CD4-positive, alpha-beta T cell treated with Interleukin-12 subunit alpha and Interleukin-12 subunit beta, for 1 hour (primary cell): ENCODE measurements at places on chromosomes 5 and 9.

- no peak for DNase-seq
These were observed 5.9 kb upstream of the SLC22A5 start for GRCh38 chr5:132363431-132364112.

- DNase-seq: no peak
These were observed 10.3 kb downstream of the NINJ1 start for GRCh38 chr9:93123561-93124283.

DNA sequence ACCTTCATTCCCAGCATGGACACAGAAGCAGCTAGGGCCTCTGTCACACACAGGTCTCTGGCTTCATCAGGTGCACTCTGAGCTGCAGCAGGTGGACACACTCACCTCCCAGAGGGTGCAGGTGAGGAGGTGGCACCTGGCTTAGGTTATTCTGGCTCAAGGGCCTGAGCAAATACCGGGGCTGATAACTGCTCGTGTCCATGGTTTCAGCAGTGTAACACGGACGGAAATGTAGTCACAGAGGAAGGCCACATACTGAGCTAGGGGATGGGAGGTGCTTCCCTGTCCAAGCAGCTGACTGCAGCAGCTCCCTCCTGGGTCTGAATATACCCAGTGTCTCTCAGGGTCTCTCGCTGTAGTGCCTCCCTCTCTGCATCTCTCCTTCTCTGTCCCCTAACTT lies 5.7 kb downstream of the PHF2 start:
- DNase-seq: no peak

DNA sequence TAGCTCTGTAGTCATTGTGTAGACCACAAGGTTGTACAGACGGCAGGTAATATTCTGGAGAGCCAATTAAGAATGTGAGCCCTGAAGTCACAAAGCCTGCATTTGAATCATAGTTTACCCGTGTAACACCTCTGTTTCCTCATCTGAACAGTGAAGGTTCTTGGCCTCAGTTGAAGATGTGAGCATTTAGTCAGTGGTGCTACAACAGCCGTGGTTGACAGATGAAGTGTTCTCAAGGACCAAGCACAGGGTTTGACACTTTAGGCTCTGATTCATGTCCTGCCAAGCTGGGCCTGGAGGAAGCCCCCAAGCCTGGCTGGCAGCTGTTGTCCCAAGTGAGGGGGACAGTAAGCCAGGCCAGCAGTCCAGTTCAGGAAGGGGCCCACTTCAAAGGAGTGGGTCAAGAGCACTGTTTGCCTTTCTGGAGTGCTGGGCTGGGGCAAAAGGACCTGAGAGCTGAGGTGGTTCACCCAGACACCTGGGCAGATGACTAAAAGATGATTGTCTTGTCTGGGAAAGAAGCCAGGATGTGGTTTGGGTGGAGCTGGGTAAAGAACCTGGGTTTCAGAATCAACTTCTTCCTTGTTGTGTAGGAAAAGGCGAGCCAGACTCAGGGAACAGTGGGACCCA lies 20.7 kb downstream of the FAXDC2 start:
- DNase-seq: peak; percentile 41

DNA sequence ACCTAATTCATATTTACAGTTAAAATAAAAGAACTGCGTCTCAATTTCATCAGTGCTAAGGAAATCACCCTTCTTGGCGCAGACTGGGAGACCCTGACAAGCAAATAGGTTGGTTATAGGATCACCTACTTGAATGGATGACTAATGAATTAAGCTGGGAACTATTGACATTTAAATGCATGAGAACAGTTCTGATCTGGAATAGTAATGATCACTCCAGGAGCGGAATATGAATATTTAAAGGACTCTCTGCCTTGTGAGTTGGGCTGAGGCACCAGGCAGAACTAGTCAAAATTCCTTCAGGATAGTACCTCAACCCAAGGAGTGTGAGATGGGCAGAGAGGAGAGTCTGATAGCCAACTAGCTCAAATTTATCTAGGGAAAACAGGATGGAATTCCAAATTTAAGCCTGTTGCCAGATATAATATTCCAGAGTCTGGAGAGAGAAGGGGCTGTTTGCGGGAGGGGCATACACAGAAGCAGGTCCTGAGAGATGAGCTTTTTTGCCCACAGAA lies 364.4 kb downstream of the CSNK1G3 start:
- DNase-seq: no peak

- DNase-seq: no peak
These were observed 17.8 kb upstream of the GLIS3 start for GRCh38 chr9:4317681-4318080.

DNA sequence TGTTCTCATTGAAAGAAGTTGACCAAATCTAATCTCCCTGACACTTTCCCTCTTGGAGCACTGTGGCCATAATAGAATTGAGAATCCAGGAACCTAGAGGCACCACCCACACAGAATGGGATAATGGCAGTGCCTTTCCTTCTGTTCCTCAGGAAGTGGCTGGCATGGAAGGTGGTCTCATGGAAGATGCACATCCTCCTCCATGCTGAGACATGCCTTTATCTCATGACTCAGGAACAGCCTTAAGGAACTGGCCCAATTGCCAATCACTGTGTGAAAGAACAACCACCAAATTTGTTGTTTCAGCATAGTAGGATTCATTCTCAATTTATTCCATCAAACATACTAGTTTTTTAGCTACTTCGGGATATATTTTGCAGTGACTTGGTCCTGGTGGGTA lies 137.5 kb upstream of the RASGRF2 start:
- no peak for DNase-seq

DNA sequence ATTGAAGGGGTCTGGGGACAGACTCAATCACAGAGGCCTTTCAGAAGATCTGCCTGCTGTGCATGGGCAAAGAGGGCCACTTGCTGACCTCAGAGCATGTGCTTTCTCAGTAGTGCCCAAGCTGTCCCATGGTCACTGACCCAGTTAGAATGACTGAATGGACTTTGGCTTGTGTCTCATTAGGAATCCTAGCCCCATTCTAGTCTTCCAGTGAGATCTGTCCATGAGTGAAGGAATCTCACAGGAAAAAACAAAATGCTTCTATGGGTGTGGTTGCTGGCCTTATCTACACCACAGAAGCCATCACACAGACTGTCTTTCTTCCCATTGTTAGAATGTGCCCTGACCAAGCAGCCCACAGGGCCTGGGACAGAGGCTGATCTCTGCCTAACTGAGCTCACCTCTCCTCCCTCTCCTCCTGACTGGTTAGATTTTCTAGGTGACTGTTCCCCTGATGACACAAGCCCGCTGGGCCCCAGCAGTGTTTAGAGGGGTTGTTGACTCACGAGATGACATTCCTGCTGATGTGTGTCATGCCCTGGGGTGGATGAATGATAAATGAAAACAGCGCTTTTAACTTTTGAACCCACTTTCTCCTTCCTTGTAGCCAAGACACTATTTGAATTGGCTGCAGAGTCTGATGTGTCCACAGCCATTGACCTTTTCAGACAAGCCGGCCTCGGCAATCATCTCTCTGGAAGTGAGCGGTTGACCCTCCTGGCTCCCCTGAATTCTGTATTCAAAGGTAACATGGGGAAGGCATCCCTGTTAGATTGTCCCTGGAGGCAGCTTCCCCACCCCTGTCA lies 24.8 kb downstream of the TGFBI start:
- no peak for DNase-seq

DNA sequence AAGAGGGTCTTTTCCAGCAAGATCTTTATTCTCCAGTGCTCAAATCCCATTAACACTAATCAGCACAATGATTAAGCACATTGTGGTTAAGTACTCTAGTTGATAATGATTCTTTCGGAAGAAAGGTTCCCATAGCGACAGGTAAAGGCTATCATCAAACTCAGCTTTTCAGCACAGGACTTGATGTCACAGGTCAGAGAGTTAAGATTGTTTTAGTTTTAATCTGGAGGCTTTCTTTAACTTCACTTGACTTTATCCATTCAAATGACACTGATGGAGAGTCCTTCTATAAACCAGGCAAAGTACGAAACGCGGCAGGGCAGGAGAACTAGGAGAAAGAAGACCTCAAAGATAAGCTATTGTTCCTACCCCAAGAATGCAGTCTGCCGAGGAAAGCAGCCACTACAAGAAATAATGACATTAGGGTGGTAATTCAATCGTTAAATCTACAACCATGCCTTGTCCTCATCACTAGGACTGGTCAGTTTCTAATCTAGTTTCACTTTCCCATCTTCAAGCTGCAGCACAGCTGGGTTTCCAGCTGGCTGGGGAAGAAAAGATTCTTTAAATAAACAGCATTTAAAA lies 4.6 kb downstream of the NRG2 start:
- no peak for DNase-seq

DNA sequence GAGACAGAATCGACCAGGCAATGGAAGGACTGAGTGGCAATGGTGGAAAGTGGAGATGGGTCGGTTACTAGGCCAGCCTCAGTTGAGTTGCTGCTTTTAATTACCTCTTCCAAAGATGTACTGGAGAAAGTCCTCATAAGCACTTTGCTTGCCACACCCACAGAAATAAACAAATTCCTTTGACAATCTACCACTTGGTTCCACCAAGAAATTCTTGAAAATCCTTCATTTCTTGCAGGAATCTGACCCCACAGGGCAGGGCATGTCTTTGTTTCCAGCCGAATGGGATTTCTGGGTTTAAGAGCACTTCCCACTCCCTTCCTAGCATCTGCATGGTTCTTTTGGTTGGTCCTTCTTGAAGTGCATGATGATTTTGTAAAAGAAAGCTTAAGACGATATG lies 54.5 kb downstream of the ADAMTS12 start:
- DNase-seq: no peak

GRCh38 chr9:98790134-98790841 lies 6.1 kb downstream of the ANKS6 start:
- DNase-seq: no peak

GRCh38 chr5:66653325-66653724 lies 57.1 kb downstream of the MAST4 start:
- DNase-seq: no peak

- no peak for DNase-seq
These were observed 57.9 kb downstream of the ARHGAP26 start for GRCh38 chr5:142827934-142828576.

DNA sequence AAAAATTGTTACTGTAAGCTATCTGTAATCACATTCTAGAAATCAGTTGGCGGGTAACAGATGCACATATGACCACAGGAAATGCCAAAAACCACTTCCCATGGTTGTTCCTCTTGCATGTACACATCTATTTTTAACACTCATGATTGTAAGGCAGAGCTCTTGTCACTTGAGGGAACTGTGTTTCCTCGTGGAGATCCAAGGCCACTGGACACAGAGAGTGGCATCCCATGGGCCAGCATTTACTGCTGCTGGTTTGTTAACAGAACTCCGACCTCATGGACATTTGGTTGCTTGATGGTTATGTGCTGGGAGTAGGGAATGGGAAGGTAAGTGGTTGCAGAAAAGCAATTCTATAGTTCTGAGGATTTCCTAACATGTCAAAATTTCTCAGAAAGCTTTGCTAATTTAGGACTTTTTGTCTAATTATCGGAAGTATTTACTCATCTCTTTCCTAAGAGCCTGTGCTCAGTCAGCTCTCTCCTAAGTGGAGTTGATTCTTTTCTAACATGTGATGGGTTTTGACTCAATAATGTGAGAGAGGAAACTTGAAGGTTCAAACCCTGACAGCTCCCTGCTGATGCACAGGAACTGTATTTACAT lies 202.0 kb upstream of the NR3C1 start:
- peak; percentile 35 for DNase-seq

DNA sequence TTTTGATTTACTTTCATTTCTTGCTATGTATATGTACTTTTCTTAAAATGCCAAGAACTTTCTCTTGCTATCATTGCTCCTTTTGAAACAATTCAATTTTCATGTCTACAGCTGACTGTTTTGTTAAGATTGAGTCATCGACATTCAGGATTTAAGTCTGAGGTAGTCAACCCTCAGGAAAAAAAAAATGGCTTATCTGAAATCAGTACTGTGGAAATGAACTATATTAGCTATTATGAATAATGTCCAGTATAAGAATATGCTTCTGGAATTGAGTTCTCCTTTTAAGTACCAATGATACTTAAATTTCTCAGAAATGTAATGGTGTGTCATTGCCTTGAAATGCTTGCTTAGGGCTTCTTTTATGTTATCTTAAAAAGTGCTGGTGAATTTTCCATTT lies 37.9 kb downstream of the TNFAIP8 start:
- no peak for DNase-seq

DNA sequence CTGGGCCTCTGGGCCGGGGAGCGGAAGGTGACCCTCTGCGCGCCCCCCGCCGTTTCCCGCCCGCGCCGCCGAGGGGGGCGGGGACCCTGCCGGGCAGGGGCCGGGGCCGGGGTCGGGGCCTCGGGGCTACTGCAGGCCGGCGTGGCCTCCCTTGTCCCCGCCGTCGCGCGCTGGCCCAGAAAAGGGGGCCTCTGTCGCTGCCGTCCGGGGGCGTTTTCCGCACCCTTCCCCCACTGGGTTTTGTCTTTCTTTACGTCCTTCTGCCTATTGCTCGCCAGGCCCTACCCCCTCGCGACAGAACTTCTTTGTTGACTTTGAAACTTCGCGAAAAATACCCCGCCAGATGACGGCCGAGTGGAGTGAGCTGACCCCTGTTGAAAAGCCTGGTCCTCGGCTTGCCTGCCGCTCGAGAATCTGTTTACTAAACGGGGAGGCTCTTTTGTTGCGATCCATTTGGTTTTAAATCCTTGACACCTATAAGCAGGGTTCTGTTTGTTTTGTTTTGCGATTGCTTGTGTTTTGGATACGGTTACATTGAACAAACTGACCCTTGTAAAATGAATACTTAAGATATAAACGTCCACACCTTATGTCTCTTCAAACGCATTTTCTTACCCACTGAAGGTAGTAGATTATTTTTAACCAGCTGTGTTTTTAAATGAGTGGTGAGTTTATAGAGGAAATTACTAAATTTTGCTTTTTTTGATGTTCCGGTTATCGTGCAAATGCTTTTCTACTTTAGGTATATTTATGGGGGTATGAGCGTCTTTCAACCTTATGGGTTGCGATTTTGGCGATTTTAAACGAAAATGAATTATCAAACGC lies 765 bp downstream of the MARCHF6 start:
- peak; percentile 53 for DNase-seq

DNA sequence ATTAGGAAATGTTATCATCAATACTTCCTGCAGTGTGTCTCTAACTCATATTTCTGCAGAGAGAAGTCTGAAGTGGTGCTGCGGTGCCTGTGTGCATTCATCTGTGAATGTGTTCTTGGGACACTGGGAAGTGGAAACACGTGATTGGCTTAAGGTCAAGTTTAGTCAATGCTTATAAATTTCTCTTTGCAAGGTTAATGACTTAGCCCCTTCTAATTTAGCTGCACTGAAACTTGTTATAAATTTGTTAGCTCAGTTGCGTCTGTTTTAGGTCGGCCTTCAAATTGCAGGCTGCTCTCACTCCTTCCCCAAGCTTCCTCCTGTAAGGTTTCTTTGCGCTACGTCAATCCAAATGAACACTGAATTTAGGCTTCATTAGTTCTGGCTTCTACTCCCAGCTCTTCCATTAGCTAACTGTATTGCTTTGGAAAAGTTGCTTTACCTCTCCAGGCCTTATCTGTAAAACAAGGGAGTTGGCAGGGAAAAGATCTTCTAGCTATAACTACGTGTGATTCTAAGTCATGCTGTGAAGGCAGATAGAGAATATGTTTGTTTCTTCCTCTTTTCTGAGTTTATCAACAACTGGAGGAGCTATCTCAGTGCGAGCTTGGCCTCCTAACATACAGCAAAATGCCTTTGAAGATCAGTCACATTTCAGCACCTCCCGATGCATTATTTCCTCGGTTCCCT lies 341.8 kb downstream of the NFIB start:
- DNase-seq: no peak

GRCh38 chr9:114205171-114206015 lies 50.1 kb downstream of the COL27A1 start:
- DNase-seq: no peak
